ENCODE measurements at places on chromosomes 11 and 22.

GRCh38 chr11:112050721-112051120, 23.1 kb downstream of the PIH1D2 start:
- DNase-seq, result no peak

DNA sequence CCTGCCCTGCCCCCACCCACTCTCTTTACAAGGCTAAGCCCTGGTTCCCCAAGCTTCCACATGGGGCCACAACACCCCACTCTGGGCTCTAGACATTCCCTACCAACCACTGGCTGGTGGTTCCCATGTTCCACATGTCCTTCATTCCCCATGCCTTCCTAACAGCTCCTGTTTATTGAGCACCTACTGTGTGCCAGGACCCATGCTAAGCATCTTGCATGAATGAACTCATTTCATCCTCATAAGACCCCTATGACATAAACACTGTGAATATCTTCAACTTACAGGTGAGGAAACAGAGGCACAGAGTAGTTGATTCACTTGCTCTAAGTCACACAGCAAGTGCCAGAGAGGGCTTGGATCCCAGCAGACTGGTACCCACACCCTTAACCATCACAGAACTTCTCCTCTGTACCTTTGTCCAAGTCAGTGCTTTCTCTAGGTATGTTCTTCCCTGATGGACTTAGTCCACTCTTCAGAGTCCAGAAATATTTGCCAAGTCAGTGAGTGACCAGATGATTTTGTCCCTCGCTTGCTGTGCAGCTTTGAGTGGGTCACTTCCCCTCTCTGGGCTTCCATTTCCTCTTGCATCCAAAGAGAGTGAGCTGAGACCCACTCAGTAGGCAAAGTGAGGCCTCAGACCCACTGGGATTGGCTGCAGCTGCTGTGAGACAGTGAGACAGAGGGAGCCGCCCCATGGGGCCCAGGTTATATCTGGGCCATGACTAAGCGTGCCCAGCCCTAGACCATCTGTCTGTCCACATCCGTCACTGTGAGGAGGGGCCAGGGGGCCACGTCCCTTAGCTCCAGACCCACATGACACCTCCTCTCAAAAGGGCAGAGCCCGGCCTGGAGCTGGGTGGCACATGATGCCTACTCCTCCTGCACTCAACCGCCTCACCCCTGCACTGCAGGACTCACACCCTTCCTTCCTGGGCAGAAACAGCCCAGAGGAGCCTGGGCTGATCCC, 132.4 kb downstream of the MN1 start:
- peak; percentile 85 for DNase-seq

- peak; percentile 44 for DNase-seq
Measured at GRCh38 chr11:16082095-16083055, 274.0 kb downstream of the SOX6 start.

GRCh38 chr11:47241841-47242301, 6.7 kb downstream of the ACP2 start:
- DNase-seq, result no peak

DNA sequence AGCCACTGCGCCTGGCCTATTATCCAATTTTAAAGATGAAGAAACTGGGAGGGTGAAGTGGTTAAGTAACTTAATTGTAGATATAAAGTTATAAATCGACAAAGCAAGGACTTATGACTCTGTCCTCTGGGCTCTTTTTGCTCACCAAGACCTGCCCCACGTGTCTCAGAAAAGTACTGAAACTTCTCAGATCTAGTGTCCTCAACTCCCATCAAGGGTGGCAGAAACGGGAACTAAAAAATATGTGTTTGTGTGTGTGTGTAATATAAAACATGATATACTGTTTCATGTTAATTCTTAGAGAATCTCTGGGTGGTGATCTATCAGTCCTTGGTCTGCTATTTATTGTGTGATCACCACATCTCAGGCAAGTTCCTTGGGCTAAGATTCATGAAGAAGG, 104.9 kb downstream of the GAB2 start:
- no peak for DNase-seq

DNA sequence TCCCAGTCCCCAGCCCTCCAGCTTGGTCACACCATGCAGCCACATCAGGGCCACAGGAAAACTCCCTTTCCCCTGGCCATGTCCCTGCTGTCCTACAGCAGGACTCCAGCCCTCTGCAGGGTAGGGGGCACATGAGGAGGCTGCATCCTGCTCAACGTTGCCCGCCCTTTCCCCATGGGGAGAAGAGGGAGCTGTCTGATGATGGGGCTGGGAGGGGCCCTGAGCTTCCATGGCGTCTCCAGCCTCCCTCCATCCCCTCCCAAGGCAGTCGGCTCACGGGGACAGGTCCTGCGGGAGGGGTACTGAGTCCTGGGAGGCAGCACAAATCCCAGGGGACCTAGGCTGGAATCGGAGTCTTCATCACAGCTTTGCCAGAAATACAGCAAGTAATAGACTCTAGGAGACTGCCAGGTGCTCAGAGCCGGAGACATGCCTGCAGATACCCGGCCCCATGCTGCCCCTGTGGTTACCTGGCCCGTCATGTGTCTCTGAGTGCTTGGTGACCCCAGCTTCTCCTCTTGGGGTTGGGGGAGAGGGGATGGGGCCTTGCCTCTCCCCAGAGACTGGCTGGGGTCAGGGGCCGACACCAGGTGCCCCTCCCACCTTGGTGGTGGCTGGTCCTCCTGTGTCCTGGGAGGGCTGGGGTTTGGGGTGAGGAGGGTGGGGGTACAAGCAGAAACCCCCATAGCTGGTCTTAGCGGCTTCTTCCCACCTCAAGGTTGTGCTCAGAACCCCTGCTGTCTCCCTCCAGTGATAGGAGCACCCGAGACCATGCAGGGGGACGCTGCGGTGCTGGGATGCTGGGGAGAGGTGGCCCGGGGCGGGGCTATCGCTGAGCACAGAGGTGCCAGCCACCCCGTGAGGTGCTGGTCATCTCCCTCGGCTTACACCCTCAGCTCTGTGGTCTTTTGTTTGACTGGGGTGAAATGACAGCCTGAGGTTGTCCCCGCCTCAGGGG, 2.3 kb downstream of the MRGPRE start:
- DNase-seq, result no peak

DNA sequence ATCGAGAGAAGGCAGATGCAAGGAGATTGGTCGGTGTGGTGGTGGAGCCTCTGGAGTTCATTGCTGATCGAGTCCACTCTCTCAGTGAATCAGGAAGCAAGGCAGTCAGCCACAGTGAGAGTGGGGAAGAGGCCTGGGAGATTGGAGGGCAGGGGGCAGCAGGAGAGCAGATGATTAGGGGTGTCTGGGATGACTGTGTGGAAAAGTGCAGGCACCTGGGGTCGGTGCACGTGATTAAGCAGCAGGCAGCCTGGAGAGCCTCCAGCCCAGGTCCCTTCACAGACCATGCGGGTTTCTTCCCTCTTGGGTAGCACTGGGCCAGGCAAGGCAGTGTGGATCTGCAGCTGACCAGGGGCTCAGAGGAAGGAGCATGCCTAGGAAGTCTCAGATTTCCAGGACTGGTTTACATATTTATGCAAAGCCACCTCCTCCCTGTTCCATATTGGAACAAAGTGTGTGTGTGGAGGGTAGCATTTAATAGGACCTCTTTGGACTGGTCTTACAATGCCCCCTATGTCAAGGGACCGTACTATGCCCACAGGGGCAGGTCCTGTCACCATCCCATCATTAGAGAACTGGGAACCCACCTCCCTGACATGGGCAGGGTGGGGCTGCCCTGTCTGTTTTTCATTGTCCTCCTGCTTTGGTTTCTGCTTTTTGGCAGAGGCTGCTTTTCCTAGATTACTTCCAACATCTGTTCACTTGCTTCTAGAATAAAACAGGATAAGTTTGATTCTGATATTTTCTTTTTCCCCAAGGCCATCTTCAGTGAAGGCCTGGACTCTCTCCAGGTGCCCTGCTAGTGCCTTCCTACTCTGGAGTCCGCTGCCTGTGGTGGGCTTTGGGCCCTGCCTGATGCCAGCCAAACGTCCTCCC, 14.0 kb upstream of the GDPD5 start:
- no peak for DNase-seq

GRCh38 chr22:22895776-22896445, 8.3 kb downstream of the IGLL5 start:
- no peak for DNase-seq

DNA sequence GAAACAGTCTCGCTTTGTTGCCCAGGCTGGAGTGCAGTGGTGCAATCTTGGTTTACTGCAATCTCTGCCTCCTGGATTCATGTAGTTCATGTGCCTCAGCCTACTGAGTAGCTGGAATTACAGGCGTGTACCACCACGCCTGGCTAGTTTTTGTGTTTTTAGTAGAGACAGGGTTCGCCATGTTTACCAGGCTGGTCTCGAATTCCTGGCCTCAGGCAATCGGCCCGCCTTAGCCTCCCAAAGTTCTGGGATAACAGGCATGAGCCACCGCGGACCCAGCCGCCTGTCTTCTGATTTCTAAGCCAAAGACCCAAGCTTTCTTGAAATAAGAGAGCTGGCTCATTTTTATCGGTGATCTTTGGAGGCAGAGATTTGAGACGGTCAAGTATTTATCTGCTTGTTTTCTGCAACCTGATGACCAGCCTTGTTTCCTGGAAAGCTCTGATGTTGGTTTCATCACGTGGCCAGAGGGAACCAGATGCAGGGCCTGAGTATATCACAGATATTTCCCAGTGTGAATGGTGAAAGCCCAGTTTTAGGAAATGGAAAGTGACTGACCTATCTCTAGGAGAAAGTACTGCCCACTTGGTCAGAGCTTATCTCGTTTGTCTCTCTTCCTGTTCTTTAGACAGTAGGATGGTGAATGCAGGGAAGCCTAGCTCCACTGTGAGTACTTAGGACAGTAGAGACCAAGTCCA, 5.7 kb upstream of the SIDT2 start:
- no peak for DNase-seq

GRCh38 chr11:64720640-64721358, 2.2 kb downstream of the NRXN2 start:
- DNase-seq, result no peak

GRCh38 chr22:37043828-37044538, 7.6 kb upstream of the KCTD17 start:
- peak; percentile 51 for DNase-seq

DNA sequence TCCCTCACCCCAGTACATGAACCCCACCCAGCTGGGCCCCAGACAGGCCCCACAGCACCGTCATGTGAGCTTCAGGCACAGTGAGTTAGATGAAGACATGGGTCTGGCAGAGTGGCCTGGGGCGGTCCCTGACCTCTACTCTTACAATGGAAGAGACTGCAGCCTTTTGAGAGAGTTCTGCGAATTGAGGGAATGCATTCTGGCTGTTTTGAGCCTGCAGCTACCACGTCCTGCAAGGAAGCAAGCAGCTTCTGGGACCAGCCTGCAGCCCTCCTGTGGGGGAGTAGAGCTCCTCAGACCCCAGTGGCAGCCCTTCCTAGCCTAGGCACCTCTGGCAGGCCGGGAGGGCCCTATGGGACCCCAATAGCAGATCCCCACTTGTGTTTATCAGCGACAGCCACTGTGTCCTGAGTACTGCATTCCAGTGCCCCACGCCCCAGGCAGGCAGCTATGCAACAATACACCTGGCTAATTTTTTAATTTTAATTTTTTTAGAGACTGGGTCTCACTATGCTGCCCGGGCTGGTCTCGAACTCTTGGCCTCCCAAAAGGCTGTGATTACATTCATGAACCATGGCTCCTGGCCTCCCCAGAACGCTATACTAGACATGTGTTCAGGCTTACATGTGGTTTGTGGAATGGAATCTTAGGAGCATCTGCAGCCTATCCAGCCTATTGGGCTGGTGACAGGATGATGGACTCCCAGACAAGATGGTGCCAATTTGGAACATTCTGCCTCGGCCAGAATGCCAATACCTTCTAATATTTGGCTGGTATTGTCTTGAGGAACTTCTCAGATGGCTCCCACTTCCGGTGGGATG, 717 bp upstream of the SLC7A4 start:
- DNase-seq, result no peak

DNA sequence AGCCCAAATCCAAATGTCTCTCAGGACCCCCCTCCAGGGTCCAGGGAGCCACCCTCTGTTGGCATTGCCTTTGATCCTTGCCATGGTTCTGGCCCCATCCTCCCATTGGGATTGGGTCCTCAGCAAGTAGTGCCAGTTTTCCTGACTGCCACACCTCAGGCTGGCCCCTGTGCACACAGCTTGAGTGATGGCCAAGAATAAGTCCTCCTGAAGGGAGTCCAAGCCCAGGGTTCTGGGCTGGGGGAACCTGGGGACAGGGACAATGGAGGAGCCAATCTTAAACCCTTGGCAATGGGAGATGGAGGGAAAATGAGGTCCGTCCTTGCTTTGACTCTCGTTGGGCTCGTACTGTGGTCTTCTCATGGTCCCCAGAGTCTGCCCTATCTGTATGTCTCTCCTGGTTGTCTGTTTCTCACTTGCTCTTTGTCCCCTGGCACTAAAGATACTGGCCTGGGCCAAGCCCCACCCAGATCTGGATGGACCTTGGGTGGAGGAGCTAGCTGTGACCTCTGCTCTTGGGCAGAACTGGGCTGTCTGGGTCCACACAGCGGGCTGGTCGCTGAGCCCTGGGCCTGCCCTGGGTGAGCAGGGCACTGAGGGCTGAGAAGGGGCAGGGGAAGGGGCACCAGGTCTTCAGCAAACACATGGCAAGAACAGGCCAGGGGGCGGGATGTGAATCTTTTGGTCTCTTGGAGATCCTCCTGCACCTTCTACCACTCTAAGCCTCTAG, 2.9 kb downstream of the SOX10 start:
- no peak for DNase-seq

DNA sequence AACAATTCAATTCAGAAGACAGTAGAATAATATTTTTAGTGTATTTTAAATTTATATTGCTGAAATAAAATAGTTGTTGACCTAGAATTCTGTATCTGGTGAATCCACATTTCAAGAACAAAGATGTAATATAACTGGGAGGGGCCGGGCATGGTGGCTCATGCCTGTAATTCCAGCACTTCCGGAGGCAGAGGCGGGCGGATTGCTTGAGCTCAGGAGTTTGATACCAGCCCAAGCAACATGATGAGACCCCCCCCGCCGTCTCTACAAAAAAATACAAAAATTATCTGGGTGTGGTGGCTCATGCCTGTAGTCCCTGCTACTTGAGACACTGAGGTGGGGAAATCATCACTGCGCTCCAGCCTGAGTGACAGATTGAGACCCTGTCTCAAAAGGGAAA, 72.6 kb downstream of the CD82 start:
- DNase-seq, result no peak

DNA sequence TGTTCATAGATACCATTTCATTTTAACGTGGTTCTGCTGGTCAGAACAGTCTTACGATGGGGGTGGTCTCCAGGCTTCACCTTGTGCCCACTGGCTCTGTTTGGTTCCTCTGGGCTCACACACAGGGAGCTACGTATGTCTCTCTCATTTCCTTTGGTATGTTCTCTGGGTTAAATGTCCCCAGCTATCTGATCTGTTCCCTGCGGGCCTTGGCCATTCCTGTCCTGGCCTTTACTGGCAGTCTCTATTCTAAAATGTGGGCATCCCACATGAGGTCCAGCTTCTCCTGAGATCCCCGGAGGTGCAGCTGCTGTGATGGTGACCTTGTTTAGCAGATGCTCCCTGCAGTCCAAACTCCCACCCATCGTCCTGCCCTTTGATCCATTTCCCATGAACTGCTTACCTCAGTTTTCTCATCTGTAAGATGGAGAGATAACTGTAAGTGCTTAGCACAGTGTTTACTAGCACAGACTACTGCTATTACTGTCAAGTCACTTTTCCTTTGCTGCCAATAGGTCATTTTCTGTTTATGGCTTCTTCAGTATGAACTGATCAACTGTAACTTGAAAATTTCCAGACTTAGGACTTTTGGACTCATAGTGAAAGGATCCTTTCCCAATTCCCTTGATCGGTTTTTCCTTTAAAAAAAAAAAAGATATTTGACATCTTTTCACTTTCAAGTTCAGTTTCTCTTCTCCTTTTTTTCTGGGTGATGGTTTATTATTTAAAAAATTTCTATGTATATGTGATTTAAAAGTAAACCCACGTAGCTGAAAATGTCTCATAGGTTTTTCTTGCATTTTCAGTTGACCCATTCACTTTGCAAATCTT, 92.9 kb downstream of the PTPRJ start:
- DNase-seq, result no peak
